HFFc6 (cell line): ENCODE measurements at places on chromosomes 5 and 9. TPM values are rescaled to one million over a fixed set of nuclear protein-coding genes. Genes with fewer than 3 reads are reported as not detected.

- H3K4me3 ChIP-seq, result peak overlapping the region; percentile 86
- H3K36me3 ChIP-seq, result no peaks in the 10 kb centered on the region
- DNase-seq, result no peak
- 0 out of 2 replicates have a peak overlapping the region, but pooled peaks have one; percentile 42 for H3K27ac ChIP-seq
Observed at GRCh38 chr9:132241840-132242620, 80.2 kb downstream of the NTNG2 start.

DNA sequence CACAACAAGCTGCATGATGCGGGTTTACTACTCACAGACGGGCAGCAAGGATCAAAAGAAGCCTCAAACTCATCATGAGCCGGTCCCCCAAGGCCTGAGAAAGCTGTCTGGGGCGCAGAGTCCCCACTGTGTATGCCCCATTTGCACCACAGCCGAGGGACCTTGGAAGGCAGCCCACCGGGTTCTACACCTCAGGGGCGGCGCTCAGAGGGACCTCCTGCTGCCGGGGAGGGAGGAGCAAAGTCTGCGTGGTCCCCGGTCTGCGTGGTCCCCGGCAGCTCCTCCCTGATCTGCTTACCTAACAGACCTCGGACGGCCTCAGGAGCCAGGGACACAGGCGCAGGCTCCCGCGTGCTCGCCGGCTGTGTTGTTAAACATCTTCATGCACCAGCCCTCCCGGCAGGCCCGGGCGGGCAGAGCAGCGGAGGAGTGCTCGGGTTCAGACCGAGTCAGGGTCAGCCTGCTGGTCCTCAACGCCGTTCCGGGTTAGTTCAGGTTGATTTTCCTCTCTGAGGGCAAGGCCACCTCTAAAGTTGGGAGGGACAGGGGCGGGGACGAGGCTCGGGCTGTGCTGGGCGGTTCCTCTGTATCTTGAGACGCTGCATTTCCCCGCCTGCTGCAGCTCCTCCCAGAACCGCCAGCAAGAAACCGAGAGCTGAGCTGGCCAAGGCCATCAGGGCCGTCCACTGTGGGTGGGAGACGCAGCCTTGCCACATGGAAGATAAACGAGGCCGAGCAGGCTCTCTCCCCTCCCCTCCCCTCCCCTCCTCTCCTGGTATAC is 74.6 kb downstream of the MRPL36 start:
- no peaks in the 10 kb centered on the region for H3K4me1 ChIP-seq
- DNase-seq, result no peak
- no peaks in the 10 kb centered on the region for H3K36me3 ChIP-seq
- H3K27ac ChIP-seq, result no peak overlapping the region
- no peak overlapping the region; the same call in 1 of the 2 replicates for H3K4me3 ChIP-seq

- peaks cover 13% of the 10 kb centered on the region for H3K4me1 ChIP-seq
- no peaks in the 10 kb centered on the region for H3K36me3 ChIP-seq
- H3K4me3 ChIP-seq, result no peak overlapping the region
- no peaks in the 10 kb centered on the region for H3K27me3 ChIP-seq
Observed at GRCh38 chr5:134592141-134592746, 40.4 kb downstream of the SAR1B start.

DNA sequence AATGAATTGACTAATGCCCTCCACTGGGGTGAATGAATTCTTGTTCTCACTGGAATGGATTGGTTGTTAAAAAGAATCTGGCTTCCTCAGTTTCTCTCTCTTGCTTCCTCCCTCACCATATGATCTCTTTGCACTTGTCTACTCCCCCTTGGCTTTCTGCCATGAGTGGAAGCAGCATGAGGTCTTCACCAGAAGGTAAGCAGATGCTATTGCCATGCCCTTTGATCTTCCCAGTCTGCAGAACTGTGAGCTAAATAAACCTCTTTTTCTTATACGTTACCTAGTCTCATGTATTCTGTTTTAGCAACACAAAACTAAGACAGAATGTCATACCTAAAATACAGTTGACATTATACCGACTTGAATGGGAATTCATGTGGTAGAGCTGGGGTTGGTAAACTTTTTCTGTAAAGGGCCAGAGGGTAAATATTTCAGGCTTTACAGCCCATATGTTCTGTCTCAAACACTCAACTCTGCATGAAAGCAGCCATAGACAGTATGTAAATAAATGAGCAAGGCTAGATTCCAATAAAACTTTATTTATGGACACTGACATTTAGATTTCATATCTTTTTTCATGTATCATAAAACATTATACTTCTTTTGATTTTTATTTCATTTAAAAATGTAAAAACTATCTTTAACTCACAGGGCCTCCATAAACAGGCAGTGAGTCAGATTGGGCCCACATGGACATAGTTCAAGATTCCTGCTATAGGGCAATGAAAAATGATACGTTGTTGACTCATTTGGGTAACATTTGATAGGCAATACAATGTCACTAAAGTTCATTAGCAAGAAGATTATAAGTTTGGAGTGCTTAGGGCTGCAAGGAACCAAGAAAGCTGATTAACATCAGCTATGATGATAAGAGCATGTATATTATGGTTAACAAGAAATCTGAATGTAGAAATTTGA is 79.4 kb upstream of the TLE4 start:
- peak overlapping the region; percentile 8; the same call in 1 of the 2 replicates for H3K27ac ChIP-seq
- DNase-seq, result peak; percentile 41
- H3K4me1 ChIP-seq, result peaks cover 68% of the 10 kb centered on the region
- peaks cover 10% of the 10 kb centered on the region for H3K36me3 ChIP-seq

- peaks cover 17% of the 10 kb centered on the region for H3K4me1 ChIP-seq
- no peak overlapping the region for H3K4me3 ChIP-seq
- no peaks in the 10 kb centered on the region for H3K27me3 ChIP-seq
- no peaks in the 10 kb centered on the region for H3K36me3 ChIP-seq
Observed at GRCh38 chr5:41445937-41446563, 64.4 kb downstream of the PLCXD3 start.

- no peaks in the 10 kb centered on the region for H3K4me1 ChIP-seq
- no peak for DNase-seq
- H3K36me3 ChIP-seq, result no peaks in the 10 kb centered on the region
- no peak overlapping the region for H3K4me3 ChIP-seq
Observed at GRCh38 chr5:85375525-85375924, 990.8 kb upstream of the EDIL3 start.

DNA sequence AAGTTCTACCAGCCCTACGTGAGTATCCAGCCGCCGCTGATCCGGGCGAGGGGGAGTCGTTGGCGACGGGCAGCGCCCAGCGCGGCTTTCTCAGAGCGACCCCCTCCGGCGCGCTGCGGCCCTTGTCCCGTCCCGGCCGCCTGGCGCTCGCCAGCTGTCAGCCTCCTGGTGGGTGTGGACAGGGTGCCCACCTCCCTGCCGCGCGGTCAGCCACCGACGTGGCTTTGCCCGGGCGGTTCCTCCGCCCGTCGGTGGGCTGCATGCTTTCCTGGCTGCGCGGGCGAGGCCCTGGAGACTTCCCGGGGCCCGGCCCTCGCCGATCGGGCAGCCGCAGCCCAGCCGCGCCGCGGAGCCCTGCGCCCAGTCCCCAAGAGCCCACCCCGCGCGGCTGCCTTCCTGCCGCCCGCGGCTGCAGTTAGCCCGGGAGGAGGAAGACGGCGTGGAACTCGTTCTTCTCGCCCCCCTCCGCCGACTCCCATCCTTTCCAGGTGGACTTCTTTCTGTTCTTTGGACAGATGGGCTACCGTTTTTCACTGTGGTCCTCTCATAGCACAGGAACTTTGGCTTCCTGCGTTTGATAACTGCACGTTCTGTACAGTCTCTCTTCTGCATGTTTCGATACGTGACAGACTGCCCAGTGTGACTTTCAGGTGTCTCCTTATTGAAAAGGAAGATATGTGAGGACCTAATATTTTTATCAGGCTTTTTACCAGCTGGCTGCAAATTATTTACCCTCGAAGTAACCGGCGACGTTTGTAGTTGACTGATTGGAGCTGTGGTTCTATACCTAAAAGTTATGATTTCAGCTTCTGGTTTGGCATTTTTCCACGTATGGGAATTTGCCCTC is 577 bp downstream of the AP3S1 start:
- peak overlapping the region; percentile 92 for H3K4me3 ChIP-seq
- peaks cover 2% of the 10 kb centered on the region for H3K27me3 ChIP-seq
- peak; percentile 42 for DNase-seq

DNA sequence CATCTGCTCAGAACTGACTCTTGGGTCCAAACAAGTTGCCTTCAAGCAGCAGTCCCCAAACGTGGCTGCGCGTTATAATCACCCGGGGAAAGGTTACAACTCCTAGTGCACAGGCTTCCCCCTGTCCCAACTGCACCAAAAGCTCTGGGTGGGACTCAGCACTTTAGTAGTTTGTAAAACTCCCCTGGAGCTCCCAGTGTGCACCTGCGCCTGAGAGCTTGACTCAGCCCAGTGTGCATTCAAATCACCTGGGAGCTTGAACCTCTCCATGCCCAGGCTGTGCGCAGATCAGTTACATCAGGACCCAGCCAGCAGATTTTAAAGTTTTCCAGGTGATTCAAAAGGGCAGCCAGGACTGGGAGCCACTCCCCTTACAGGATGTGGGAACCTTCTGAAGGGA is 151.4 kb downstream of the COL23A1 start:
- H3K27ac ChIP-seq, result no peak overlapping the region
- H3K27me3 ChIP-seq, result peaks cover 4% of the 10 kb centered on the region
- no peaks in the 10 kb centered on the region for H3K4me1 ChIP-seq
- no peak for DNase-seq
- H3K36me3 ChIP-seq, result no peaks in the 10 kb centered on the region; the same call in 1 of the 2 replicates
- no peak overlapping the region for H3K4me3 ChIP-seq

GRCh38 chr9:110112792-110113191 is 95.2 kb downstream of the C9orf152 start:
- peaks cover 64% of the 10 kb centered on the region for H3K4me1 ChIP-seq
- no peak for DNase-seq
- peak overlapping the region; percentile 29 for H3K27ac ChIP-seq
- peaks cover 21% of the 10 kb centered on the region for H3K36me3 ChIP-seq
- no peak overlapping the region for H3K4me3 ChIP-seq

- DNase-seq, result no peak
- no peak overlapping the region for H3K27ac ChIP-seq
- no peak overlapping the region for H3K4me3 ChIP-seq
- H3K4me1 ChIP-seq, result no peaks in the 10 kb centered on the region
- H3K36me3 ChIP-seq, result no peaks in the 10 kb centered on the region; the same call in 1 of the 2 replicates
Observed at GRCh38 chr5:31614151-31615020, 24.5 kb upstream of the PDZD2 start.

GRCh38 chr5:59685191-59685530 is 208.4 kb downstream of the PDE4D start:
- no peaks in the 10 kb centered on the region for H3K36me3 ChIP-seq
- no peaks in the 10 kb centered on the region for H3K4me1 ChIP-seq
- H3K4me3 ChIP-seq, result no peak overlapping the region
- H3K27ac ChIP-seq, result no peak overlapping the region
- H3K27me3 ChIP-seq, result peaks cover 5% of the 10 kb centered on the region; the same call in 1 of the 2 replicates
- DNase-seq, result no peak

- H3K27ac ChIP-seq, result no peak overlapping the region
- peaks cover 5% of the 10 kb centered on the region; the same call in 1 of the 2 replicates for H3K36me3 ChIP-seq
- H3K4me3 ChIP-seq, result no peak overlapping the region
- no peaks in the 10 kb centered on the region for H3K4me1 ChIP-seq
- peaks cover 2% of the 10 kb centered on the region; the same call in 1 of the 2 replicates for H3K27me3 ChIP-seq
Observed at GRCh38 chr9:118091711-118092500, 387.7 kb downstream of the TLR4 start.

GRCh38 chr9:1532171-1532570 is 482.0 kb downstream of the DMRT2 start:
- no peak overlapping the region for H3K4me3 ChIP-seq
- no peaks in the 10 kb centered on the region for H3K4me1 ChIP-seq
- no peak overlapping the region for H3K27ac ChIP-seq
- H3K36me3 ChIP-seq, result no peaks in the 10 kb centered on the region
- DNase-seq, result no peak

DNA sequence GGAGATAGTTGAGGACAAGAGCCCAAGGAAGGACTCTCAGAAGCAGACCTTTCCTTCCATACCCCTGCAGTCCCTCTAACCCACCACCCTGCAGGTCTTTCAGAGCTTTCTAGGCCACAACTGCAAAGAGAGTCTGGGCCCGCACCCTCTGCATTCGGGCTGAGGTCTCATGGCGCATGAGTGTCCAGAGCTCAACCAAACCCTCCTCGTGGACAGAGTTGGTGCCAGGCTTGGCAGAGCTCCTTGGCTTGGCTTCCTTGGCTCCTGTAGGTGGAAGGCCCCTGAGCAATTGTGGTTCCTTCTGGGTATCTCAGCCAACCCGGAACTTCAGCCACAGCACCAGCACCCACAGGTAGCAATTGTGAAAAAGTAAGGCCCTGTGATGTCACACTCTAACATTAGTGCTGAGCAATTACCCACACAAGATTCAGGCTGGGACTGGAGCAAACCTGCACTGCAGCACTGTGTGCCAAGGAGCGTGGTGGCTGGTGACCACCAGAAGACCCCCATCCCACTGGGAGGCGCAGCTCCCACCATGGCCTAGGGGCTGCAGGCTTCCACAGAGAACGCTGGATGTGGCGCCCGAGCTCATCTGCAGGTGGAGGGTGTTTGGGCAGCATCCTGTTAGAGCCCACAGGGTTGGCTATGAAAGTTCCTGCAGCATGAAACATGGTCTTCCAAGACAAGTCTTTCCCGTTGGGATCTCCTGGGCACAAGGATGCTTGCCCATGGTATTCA is 38.8 kb downstream of the FOXI1 start:
- H3K4me1 ChIP-seq, result no peaks in the 10 kb centered on the region
- peaks cover 14% of the 10 kb centered on the region for H3K27me3 ChIP-seq
- no peak overlapping the region for H3K27ac ChIP-seq
- no peak overlapping the region for H3K4me3 ChIP-seq
- DNase-seq, result no peak

DNA sequence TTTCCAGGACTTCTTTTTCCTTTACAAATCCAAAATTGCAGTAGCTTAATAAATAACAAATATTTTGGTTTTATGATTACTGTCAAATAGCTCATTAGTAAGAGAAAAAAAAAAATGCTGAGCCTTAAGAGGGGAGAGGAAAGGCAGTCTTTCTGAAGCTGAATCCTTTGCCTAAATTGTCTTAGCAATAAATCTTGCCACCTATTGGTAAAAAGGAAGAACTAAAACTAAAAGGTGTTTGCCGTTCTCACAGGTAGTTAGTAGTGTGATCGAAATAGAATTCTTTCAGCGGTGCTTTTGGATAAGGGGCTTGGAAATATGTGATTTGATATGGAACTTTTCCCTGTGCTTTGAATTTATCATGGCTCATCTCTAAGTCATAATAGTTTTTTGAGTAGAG is 31.2 kb downstream of the PIK3R1 start:
- H3K4me1 ChIP-seq, result peaks cover 80% of the 10 kb centered on the region
- no peak for DNase-seq
- H3K27me3 ChIP-seq, result no peaks in the 10 kb centered on the region
- no peak overlapping the region for H3K27ac ChIP-seq
- peaks cover 16% of the 10 kb centered on the region for H3K36me3 ChIP-seq

- DNase-seq, result peak; percentile 17
- peak overlapping the region; percentile 29; the same call in 1 of the 2 replicates for H3K27ac ChIP-seq
- H3K27me3 ChIP-seq, result no peaks in the 10 kb centered on the region
- no peak overlapping the region for H3K4me3 ChIP-seq
- 0 out of 2 replicates have a peak, but pooled peaks cover 7% of the 10 kb centered on the region for H3K36me3 ChIP-seq
Observed at GRCh38 chr9:77743386-77743785, 95.3 kb upstream of the GNA14 start.

The CDKN2B gene
- 7.1 to 13.6 TPM (median 7.2 TPM) in 3 replicates for total RNA-seq

The LRRC19 gene
- not detected in 3 replicates for total RNA-seq

The MSX2 gene
- total RNA-seq, result not detected in 3 replicates

The FOXD4L3 gene
- not detected in 3 replicates for total RNA-seq

The SIT1 gene
- not detected in 3 replicates for total RNA-seq

The MRPL36 gene
- total RNA-seq, result 71.8 to 87.1 TPM (median 78.2 TPM) in 3 replicates

The PCDHA1 gene
- total RNA-seq, result 0.09 and 0.13 TPM in 2 replicates

The C5orf63 gene
- 0.62 to 2.3 TPM (median 2.0 TPM) in 3 replicates for total RNA-seq

The GRPEL2 gene
- 16.2 to 18.9 TPM (median 17.6 TPM) in 3 replicates for total RNA-seq

The SIGMAR1 gene
- 147 to 166 TPM (median 155 TPM) in 3 replicates for total RNA-seq

The PCDHGA11 gene
- 2.3 to 11.3 TPM (median 2.3 TPM) in 3 replicates for total RNA-seq

The QRFP gene
- total RNA-seq, result not detected in 2 replicates

The PLPP1 gene
- total RNA-seq, result 20.4 and 24.6 TPM in 2 replicates
